T-helper 22 cell (primary cell): ENCODE measurements at places on chromosomes 6 and 20.

DNA sequence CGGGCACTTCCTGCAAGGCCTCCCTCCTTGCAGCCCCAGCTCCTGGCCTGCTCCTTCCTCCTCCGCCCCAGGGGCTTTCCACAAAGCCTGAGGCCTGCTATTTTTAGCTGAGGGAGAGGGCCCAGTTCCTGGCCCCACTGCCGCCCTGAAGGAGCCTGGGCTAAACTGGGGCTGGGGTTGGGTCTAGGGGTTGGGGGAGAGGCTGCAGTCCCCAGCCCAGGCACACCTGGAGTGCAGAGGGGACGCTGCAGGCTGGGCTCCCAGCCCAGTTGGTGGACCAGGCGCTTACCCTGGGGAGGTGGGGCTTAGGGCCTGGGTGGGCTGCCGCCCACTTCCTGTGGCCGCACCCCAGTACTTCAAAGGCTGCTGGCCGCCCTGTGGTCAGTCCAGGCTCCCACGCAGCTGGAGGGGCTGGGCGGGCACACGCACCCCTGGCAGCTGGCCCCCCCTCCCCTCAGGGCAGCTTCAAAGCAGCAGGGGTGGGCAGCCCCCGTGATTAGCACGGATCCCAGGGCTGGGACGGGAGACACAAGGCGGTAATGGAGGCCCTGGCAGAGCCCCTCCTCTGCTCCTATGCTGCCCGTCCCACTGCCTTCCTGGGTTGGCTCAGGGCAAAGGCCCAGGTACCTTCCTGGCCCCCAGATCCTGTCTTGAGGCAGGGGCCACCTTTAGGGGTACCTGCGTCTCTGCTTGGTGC, 7.1 kb upstream of the ABHD16B start:
- no peak for DNase-seq

- DNase-seq = no peak
These were observed 2.4 kb upstream of the PFDN4 start for GRCh38 chr20:54205450-54205849.

GRCh38 chr6:92510137-92510536, 909.2 kb downstream of the EPHA7 start:
- no peak for DNase-seq

DNA sequence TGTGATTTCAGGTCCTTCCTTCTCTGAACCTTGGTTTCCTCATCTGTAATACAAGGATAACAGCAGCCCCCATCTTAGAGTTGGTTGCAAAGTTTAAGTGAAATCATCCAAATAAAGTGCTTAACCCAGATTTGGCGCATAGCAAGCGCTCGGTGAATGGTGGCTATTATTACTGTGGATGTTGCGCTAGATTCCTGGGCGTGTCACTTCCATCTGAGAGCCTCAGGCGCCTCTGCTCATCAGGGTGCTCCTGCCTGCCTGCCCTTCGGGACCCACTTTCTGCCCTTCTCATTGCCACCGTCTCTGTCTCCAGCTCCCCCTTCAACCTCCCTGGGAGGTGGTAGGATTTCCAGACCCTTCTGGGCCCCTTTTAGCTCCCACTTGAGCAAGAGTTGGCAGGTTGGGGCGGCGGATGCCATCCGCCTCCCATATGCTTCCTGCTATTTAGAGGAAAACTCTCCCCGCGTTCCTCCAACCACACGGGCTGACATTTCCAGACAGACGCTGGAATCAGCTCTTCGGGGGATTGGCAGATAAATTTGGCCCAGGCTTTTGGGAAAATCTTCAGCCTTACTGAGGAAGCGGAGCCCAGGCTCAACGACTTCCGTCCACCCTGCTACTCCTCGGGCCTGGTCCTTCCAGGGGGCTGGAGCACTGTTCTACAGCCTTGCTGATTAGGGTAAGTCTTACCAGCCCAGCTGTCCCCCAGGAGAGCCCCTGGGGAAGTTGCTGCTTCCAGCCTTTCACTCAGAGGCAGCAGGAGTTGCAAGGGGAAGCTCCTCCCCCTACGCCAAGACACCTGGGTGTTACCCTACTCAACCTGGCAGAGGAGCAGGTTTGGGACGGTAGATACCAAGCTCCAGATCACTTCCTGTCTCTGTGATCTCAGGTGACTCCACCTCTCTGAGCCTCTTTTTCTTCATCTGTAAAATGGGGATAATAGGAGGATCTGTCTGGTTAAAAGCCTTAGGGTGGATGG, 71.5 kb downstream of the DLGAP4 start:
- DNase-seq = no peak

GRCh38 chr6:53179961-53180651, 31.5 kb upstream of the GCM1 start:
- no peak for DNase-seq

- DNase-seq = no peak
These were observed 167.1 kb upstream of the FUT9 start for GRCh38 chr6:95848717-95849116.

- no peak for DNase-seq
These were observed 518.8 kb downstream of the GRIK2 start for GRCh38 chr6:101912311-101912710.
